Adipocyte (in vitro differentiated cells): ENCODE measurements at places on chromosomes 3 and 15.

- DNase-seq = no peak
Observed at GRCh38 chr15:99139276-99139675, 34.4 kb downstream of the SYNM start.

DNA sequence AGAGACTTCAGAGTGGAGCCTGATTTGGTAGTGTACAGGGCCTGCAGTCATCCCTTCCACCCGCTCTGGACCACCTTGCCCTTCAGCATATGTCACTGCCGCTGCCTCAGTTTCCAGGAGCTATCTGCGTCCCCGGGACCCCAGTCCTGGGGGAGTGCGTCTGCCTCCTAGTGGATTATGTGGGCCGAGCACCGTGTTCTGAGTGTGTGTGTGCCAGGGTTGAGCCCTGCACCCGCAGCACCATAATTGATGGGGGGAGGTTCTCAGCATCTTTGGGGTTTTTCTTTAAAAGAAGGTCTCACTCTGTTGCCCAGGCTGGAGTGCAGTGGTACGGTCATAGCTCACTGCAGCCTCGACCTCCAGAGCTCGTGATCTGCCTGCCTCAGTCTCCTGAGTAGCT is 33.6 kb downstream of the CD276 start:
- no peak for DNase-seq

DNA sequence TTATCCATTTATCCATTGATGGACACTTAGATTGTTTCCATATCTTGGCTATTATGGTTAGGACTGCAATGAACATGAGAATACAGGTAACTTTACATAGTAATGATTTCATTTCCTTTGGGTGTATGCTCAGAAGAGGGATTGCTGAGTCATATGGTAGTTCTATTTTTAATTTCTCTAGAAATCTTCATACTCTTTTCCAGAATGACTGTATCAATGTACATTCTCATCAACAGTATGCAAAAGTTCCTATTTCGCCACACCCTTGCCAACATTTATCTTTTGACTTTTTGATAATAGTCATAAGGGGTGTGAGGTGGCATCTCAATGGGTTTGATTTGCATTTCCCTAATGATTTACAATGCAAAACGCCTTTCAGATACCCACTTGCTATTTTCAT is 6.2 kb upstream of the NIPA1 start:
- no peak for DNase-seq

DNA sequence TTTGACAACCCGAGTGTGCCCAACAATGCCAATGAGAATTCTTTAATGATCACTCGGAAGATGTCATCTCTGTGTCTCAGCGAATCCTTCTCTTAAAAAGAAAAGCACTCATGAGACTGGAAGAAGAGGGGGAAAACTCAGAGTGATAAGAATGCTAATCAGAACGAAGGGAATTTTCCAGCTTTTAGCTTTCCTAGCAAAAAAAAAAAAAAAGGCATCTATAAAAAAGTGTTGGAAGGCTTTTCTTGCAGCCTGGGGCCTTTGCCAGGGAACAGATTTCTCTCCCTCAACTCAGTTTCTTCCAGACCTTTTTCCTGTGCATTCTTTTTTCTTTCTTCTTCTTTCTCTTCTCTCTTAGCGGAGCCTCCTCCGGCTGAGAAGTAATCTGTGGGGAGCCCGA is 80.5 kb upstream of the NEO1 start:
- DNase-seq = no peak

GRCh38 chr3:100087198-100087597 is 27.1 kb downstream of the FILIP1L start:
- DNase-seq = peak; percentile 65

DNA sequence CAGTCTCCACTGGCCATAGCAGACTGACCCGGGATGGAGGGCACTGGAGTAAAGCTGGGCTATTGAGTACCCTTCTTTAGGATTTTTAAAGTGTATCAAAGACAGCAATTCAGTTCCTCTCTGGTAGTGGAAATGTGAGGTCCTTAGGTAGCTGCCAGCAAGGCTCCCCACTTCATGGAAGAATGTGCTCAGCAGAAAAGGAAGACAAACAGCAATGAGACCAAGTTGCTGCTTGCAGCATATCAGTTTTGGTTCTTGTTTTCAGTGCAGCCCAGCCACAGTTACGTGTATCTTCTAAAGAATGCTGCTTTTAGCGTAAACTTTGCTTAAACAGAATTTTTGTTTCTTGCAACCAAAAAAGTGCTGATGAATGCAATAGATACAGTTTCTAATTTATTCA is 374.0 kb upstream of the CBLB start:
- no peak for DNase-seq

DNA sequence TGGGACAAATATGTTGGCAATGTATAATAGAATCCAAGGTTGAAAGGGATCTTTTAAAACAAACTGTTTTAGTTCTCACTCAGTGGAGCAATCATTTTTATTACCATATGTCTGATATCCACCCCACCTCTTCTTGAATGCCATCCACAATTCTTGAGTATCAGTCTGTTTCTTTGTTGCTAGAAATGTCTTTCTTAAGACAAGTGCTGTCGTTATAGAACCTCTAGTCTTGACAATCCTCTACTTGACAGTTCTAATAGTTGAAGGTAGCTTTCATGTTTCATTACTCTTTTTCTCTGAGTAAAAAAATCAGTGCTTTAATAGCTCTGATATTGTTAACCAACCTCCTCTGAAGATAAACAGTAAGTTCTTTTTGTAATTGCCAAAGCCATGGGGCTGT is 737.9 kb downstream of the MECOM start:
- DNase-seq = no peak

DNA sequence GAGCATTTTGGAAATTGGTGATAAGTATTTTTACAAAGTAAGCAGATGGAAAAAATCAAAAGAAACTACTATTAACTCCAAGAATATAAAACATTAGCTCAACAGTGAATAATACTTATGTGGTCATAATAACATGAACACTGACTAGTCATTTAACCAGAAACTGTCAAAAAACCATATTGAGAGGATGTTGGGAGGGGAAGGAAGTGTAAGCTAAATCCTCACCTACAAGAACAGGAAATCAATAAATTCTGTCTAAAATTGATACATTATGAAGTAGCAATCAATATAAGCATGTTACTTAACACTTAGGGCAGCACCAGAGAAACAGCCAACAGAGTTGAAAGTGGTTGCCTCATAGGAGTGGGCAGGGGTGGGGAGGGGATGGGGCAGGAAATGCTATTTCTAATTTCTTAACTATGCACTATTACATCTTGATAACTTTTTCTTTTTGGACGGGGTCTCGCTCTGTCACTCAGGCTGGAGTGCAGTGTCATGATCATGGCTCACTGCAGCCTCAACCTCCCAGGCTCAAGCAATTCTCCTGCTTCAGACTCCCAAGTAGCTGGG is 41.7 kb downstream of the CCR3 start:
- DNase-seq = no peak

- no peak for DNase-seq
Observed at GRCh38 chr3:141788149-141788548, 24.9 kb downstream of the GRK7 start.

DNA sequence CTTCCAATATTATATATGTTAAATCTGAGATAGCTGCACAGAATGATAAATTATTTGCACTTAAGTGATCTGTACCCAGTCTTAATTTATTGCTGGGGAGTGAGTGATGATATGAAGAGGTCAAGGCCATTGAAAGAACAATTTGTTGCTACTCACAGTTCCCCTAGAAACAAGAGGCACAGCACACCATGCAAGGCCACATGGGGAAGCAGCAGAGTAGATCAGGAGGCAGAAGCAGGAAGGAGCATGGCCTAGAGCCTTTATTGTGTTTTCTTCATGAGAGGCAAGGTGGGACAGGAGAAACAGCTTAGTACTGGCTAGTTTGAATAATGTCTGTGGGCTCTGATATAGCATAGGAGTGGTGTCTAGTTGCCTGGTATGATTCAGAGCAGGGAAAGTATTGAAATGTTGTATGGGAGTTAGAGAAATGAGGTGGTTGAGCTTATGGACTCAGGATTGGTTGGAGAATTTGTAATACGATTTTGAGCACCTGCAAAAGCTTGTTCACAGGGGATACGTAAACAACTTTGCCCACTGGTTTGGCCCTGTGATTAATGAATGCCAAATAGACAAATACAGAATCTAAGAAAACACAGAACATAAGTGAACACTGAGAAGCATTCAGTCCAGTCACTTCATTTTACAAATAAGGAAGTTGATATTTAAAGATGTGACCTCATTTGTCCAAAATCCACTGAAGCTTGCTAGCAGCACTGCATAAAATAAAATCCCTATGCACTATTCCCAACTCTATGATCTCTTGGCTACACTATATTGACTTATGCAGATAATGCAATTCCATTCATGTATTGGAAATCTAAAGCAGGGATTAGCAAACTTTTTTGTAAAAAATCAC is 71.7 kb downstream of the TMCO5A start:
- no peak for DNase-seq
